Fibroblast of upper back skin (primary cell): ENCODE measurements at places on chromosomes 7 and 10.

GRCh38 chr10:994836-995558 is 6.8 kb downstream of the GTPBP4 start:
- DNase-seq, result no peak

GRCh38 chr7:147033641-147034040 is 917.0 kb downstream of the CNTNAP2 start:
- peak; percentile 8 for DNase-seq

GRCh38 chr7:158252081-158252836 is 335.4 kb downstream of the PTPRN2 start:
- DNase-seq, result no peak

GRCh38 chr7:46930366-46930765 is 651.5 kb downstream of the TNS3 start:
- peak; percentile 94 for DNase-seq

DNA sequence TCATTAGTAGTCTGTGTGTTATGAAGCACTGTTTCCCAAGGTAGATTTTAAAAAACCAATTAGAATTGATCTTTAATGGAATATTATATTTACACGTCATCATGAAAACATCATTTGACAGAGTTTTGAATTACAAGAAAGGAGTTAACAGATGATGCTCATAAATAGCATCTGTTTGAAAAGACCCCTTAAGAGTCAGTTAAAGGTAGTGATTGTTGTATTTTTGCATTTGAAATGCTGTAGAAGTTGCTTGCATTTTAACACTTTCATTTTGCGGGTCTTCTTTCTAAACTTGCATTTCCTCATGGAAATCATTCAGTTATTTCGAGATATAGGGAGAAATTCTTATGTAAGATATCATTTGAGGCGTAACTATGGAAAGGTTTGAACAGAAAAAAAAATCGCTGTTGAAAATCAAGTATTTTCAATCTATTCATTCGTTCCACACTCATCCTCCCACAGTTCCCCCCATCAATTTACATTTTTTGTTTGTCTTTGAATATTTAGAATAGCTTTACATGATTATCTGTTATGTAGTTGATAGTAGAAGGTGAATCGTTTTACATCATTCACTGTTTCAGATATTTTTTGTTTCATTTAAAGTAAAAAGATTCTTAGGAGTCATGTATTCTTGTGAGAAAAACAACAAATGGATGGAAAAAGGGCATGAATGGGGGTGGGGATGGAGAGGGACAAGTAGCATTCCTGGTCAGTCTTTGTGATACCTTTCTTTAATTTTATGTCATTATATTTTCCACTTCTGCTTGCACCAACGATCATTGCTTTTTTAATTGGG is 3.0 kb upstream of the SKIDA1 start:
- DNase-seq, result no peak

DNA sequence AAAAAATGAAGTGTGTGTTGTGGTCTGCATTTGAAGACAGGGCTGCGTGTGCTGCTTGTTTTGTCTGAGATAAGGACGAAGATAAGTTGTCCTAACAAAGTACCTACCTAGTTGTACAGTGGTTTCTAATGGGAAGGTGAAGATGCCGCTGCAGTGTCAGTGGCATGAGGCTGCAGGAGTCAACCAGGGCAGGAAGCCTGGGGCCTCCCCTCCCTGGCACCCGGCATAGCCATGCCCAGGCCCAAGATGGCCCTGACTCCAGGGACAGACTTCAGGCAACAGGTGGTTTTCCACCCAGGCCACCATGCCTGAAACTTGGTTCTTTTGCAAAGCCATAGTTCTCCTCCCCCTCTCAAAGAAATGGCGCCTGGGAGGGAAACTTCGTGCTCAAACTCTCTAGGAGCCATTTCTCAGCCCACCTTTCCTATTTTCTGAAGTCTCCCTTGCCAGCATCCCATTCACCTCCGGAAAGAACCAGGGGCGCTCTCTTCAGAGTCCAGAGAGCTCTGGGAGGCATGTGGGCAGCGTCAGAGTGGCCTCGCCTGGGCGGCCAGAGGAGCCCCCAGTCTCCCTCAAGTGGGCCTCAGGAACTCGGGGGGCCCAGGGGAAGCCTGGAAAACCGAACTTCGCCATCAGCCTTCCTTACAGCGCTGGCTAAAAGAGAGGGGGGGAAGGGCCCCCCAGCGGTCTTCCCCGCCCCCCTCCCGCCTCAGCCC is 2.1 kb upstream of the KAT6B start:
- no peak for DNase-seq

DNA sequence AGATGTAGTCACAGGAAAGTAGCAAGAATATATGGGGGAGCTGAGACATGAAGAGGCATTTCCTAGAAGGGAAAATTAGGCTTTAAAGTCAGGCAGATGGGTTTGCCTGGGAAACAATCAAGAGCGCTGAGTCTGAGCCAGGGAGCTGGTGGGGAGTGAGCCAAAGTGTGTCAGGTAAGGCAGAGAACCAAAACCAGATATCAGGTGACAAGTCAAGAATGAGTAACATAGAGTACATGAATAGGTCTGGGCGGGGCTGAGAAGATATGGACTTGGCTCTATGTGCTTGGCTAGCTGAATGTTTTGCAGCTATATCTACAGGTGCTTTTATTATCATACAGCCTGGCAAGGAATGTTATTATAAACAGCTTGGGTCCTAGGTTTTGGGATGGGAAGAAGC is 49.3 kb downstream of the GPR141 start:
- no peak for DNase-seq

- peak; percentile 4 for DNase-seq
Measured at GRCh38 chr10:8130973-8131911, 76.8 kb downstream of the GATA3 start.

- no peak for DNase-seq
Measured at GRCh38 chr10:29643771-29644501, 9.2 kb upstream of the SVIL start.
